Activated CD4-positive, alpha-beta T cell treated with anti-CD3 and anti-CD28 coated beads, Interleukin-2, amount 50 U/mL, for 16 hours (primary cell): ENCODE measurements at places on chromosomes 2 and 18.

DNA sequence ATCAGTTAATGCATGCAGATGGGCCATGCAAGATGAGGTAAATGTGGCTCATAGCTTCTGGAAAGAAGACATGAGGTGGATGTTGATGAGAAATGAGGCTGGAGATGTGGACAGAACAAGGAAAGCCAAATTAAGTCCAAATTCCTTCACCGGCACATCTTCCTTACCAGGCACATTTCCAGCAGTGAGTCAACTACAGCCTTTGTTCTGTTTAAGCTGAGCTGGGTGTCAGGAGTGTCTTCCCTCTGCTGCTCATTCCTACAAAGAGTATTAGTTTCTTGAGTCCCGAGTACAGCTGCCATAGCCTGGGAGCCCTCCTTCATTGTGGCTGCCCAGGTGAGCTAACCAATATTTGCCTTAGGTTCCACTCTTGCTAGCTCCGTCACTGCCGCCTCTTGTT lies 945.0 kb downstream of the SLC4A3 start:
- no peak for DNase-seq

DNA sequence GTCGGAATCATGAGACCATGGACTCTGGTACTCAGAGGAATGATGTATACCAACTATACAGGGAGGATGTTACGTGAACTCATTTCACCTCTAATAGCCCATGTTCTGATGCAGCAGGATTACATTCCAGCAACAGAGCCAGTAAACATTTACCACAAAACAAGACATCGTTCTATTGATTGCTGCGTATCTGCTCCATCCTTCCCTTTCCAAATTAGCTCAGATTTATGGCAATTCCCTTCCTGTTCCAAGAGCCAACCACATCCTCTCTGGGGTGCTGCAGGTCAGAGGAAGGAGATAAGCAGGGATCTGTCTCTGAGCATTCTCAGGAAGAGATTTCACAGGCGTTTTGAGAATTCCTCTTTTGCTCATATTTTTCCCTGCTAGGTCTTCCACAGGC lies 98.3 kb downstream of the KLF7 start:
- DNase-seq, result no peak

- DNase-seq, result no peak
Measured at GRCh38 chr2:233480490-233481202, 85.9 kb downstream of the USP40 start.

DNA sequence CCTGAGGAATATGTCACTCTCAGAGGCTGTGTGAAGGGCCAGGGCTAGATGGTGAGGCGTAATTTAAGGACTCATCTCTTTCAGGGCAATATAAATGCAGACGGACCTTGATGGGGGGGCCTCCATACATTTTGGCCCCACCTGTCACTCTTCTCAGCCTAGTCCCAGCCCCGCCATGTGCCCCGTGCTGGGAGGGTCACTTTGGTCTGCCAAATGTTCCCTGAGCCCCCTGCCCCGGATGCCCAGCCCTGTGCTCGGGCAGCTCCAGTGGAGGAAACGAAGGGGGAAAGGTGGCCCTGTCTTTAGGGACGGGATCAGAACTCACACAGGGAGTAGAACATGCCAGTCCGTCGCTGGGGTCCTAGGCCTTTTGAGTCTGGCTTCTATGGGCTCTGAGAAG lies 168.6 kb downstream of the KLHL29 start:
- DNase-seq, result no peak

DNA sequence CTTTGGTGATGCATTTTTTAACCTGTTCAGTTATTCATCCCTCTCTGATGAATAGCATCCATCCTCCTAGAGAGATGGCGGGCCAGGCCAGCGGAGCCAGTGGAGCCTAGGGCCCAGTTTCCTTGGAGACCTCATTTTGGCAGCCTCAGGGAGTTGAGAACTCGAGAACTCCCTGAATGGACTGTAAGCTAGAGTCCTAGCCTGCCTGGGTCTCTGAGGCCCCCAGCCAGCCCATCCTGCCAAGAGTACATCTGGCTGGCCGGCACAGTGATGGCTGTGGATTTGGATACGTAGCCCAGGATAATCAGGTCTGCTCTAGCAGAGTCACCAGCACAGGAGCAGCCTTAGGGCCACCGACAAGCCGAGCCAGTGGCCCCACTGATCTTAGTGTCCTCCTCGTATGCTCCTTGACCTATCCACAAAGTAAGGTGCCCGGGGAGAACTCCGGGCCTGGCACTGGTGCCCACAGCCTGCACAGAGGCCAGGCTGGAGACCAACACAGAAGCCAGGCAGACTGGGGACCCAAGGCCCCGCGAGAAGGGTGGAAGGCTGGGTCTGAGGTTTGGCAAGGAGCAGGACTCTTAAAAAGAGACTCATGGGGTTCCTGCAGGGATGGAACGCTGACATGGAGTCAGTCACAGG lies 110.5 kb upstream of the MCFD2 start:
- DNase-seq, result no peak
